ENCODE measurements at places on chromosomes 5 and 9.

DNA sequence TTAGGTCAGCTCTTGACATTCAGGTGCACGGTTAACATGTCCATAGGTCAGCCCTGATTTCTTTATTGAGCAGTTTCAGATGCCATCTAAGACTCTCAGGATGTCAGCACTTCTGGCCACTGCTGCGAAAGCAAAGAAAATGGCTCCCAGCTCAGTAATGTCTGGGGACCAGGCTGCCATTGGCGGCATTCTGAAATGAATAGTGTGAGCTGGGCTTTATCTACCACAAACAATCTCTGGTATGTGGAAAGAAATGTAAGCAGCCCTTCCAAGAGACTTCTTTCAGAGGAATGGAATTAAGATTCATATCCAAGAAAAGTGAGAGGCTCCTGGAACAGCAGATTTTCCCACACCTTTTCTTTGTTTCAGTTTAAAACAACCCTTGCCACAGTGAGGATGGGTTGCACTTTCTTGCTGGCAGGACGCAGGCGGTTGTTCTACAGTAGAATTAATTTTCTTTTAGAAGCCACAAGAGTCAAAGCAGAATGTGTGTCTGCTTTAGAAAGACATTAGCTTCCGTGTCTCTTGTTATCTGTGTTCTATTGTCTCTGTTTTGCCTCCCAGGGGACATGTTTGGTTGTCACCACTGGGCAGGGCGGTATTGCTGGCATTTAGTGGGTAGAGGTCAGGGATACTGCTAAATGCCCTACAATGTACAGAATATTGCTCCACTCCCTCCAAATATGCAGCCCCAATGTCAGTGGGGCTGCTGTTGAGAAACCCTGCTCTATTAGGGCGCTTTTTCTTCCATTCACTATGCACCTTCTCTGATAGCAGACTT is 149.9 kb upstream of the ANKH start:
- no peak for DNase-seq

GRCh38 chr9:136225366-136225747 is 20.3 kb downstream of the QSOX2 start:
- no peak for DNase-seq

- no peak for DNase-seq
Observed at GRCh38 chr5:168992687-168993086, 308.3 kb downstream of the SLIT3 start.

GRCh38 chr5:140223567-140223966 is 48.6 kb downstream of the CYSTM1 start:
- DNase-seq = no peak

DNA sequence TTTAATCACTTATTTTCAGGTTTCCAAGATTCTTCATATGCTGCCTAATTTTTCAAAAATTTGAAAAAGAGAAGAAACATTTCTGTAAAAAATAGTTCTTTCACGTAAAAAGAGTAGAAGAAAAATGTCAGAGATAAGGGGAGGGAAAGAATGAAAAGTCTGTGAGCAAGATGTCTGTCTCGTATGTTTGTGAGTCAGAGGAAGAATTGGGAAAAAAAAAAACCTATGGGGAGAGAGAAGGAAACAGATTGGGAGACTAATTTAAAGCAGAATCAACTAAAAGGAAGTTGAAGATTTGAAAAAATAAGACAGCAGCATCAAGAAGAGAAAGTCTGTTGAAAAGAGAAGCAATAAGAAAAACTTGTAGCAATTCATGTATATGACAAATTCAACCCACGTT is 456.3 kb downstream of the HINT1 start:
- no peak for DNase-seq

- DNase-seq = peak; percentile 47
Observed at GRCh38 chr5:134524272-134524825, 1.1 kb upstream of the JADE2 start.

- DNase-seq = no peak
Observed at GRCh38 chr9:14780693-14781092, 58.2 kb upstream of the CER1 start.

DNA sequence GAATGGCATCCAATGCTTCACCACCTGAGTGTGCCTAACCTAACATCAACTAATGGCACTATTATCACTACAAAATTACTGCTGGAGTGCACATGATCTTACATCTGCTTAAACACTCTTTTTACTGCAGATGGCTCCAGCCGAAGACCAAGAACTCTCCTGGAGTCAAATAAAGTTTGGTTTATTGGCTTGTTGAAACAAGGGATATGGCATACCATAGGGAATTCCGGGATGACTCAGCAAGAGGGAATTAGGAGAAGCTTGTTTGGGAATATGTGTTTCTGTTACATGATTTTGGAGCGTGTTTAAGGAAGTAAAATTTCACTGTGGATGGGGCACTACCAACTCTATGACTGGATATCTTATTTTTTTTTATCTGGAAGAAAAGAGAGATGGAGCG is 872.6 kb downstream of the DTWD2 start:
- DNase-seq = no peak

GRCh38 chr9:71446106-71446472 is 322.2 kb downstream of the CEMIP2 start:
- DNase-seq = no peak

DNA sequence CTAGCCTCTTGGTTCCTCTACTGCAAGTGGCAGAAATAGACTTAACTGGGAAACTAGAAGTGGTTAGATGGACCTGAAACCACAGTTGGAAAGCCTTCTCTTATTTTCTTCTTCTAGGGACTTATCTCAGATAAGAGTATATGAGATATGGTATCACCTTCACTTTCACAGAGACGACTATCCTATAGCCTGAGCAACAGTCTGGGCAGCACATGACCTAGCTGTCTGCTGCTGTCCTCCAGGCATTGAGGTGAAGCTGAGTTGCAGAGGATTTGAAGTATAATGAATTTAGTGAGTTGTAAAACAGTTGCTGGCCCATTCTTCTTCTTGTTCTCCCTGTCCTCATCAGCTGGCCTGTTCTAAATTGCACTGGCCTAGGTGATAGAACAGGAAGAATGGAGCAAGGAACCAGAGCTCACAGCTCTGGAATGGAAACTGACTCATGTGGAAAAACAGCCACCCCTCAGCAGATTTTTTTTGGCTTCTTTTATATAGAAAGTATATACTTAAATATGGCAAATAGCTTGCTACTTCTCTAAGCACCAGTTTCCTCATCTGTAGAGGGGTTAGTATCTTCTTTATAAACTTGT is 27.8 kb downstream of the RECK start:
- DNase-seq = no peak

DNA sequence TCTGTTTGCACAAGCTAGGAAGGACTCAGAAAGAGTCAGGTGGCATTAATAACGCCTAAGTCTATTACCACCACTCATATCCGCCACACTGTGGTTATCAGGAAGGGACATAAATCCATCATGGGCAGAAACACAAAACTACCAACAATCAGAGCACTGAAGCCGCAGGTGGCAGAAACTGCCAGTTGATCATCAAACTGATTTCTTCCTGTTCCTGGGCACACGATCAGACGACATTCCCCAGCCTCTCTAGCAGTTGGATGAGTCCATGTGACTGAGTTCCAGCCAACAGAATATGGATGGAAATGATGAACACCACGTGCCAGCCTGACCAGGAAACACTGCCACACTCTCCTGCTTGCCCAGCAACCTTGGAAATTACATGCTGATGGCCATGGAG is 181.7 kb downstream of the ELAVL2 start:
- no peak for DNase-seq

- DNase-seq = no peak
Observed at GRCh38 chr5:115170134-115170928, 623 bp upstream of the TRIM36 start.

DNA sequence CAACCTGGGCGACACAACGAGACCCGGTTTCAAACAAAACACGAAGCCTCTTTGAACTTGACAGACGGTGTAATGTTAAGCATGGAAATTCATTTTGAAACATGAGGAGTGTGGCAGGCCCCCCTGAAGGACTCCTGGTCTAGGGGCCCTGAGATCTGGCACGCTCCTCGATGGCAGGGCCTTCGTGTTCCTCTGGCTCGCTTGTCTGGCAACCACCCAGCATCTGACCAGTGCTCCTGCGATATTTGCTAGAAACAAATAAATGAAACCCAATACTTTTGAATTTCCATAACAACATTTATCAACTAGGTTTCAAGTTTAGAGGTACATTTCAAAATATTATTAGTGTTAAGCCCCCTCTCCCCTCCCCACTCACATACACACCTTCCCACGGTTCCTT is 193.0 kb downstream of the ERCC6L2 start:
- no peak for DNase-seq

GRCh38 chr5:175873088-175873454 is 1.7 kb downstream of the CPLX2 start:
- no peak for DNase-seq

- no peak for DNase-seq
Observed at GRCh38 chr5:61132559-61132958, 29.7 kb downstream of the SMIM15 start.

DNA sequence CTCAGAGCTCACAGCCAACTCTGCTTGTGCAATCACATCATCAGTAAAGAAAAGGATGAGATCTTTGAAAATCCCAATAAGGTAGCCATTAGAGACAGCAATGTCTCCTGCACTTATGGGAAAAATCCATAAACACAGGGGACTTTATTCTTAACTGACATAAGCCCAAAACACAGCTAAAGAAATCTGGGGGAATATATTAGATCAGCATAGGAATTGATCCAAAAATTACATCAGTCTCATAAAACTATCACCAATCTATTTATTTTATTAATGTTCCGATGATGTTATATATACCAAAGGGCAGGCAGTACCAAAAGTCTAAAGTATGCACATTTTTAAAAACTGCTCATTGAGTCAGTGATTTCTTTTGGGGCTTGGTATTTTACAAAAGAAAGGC is 6.9 kb downstream of the MRPS27 start:
- DNase-seq = no peak

DNA sequence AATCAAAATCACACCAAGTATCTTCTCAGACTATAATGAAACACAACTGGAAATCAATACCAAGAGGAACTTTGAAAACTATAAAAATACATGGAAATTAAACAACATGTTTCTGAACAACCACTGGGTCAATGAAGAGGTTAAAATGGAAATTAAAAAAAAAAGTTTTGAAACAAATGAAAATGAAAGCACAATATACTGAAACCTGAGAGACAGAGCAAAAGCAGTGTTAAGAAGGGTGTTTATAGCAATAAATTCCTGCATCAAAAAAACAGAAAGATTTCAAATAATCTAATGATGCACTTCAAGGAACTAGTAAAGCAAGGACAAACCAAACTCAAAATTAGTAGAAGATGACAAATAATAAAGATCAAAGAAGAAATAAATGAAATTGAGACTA is 92.0 kb downstream of the TMEM232 start:
- no peak for DNase-seq

- DNase-seq = no peak
Observed at GRCh38 chr9:10875752-10876151, 262.9 kb upstream of the PTPRD start.

- DNase-seq = no peak
Observed at GRCh38 chr5:147454996-147455677, 54.7 kb downstream of the DPYSL3 start.

GRCh38 chr5:8057769-8058168 is 188.8 kb downstream of the MTRR start:
- DNase-seq = no peak

- no peak for DNase-seq
Observed at GRCh38 chr9:95098391-95098921, 219.1 kb downstream of the FANCC start.

DNA sequence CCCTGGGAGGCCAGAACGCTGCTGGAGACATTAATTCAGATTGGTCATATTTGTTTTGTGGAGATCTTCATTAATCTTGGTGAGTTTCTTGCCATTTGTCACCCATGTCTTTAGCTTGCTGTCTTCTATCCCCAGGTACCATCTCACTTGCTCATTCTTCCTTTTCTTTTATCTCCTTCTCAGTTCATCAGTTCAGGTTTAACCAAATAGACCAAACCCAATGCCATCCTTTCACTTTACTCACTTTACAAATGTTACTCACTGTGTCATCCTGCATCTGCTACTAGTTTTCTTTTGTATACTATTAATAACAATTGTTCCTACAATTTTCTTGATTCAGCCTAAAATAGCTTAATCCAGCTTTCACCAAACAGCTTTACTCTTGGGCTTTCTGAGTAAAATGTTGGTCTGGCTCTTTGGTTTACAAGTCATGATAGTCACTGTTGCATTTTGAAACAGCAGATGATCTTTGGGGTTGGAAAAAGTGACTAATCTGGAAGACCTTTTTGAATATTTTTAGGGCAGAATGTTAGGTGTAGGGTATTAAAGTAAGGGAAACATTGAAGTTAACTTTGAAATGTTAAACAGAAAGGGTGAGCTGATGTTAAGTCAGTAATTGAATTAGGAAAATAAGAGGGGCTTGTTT is 246.9 kb downstream of the ZSWIM6 start:
- DNase-seq = no peak

- no peak for DNase-seq
Observed at GRCh38 chr9:129567842-129568559, 52.9 kb downstream of the C9orf50 start.

DNA sequence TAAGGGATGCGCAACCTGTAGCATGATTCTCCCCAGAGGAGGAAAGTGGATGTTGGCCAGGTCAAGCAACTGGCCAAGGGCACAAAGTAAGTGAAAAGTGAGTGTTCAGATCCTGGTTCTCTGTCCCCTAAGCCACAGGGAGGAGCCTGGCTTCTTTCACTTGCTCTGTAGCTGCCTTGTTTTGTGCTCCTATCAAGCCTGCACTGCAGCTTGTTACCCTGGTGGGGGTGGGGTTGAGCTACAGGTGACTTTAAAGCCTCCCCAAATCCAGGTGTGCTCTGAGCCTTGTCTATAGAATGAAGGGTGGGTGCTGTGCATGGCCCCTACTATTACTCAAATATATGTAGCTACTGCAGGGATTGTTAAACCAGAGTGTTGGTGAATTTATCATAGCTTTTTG is 32.9 kb downstream of the RALGPS1 start:
- no peak for DNase-seq

- no peak for DNase-seq
Observed at GRCh38 chr5:165404917-165405316, 1899.5 kb downstream of the MAT2B start.

DNA sequence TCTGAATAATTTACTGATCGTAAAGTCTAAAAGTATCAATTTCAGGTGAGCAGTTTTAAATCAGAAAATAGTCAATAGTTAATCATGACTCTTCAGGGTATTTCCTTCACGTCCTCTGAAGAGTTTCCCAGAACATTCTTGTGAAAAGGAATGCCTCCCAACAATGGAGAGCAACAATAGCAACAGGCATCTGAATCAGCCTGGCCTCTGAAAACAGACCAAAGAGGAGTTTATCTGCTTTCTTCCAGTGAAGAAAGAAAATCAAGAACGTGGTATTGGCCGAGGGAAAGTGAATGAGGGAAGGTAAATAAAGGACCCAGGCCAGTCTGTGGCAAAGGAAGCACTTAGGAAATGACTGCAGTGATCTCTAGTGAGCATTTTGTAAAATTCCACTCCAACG is 26.1 kb upstream of the RASGEF1C start:
- DNase-seq = no peak

DNA sequence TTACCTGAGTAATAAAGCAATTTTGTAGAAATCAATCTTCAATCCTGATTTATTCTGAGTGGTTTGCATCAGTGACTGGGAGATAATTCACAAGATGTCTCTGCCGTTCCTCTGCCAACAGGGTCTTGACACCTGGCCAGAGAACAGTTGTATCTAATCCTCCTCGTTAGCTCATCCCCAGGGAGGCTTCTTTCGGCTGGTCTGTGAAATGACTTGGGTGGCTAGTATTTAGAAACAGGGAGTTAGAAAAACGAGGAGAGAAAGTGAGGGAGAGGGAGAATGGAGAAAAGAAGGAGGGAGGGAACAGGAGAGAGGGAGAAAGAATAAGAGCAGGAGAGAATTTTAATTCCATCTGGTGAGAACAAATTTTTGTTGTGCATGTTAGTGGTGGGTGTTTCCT is 600.2 kb upstream of the TLE4 start:
- DNase-seq = no peak
